WTC11 (cell line): ENCODE measurements at places on chromosomes 3 and 15.
A peak's percentile ranks its signal among the peaks of the same experiment; 100 is the strongest.

GRCh38 chr3:195140816-195141793 lies 129.9 kb downstream of the XXYLT1 start:
- no peak for DNase-seq

- no peak for DNase-seq
These were observed 46.7 kb upstream of the BCHE start for GRCh38 chr3:165883863-165884478.

DNA sequence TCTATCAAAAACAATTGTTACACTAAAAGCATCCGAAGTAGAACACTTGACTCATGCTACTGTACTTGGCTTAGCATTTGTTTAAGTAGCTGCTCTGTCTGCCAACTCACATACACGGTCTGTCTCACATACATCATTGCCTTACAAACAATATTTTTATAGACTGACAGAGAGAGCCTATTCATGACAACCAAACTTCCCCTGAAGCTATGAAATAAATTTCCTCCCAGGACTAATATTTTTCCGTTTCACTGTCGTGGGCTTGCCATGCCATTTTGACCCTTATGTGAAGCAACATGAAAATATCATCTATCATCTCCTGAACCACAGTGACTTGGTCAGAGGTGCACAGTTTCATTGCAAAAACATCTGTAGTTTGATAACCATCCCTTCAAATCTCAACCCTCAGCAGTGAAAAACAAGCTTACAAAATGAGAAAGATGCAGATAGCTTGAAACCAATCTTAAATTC lies 66.5 kb upstream of the PYGO1 start:
- DNase-seq, result no peak

GRCh38 chr15:29799859-29800258 lies 22.4 kb downstream of the TJP1 start:
- DNase-seq, result no peak

- no peak for DNase-seq
These were observed 44.9 kb upstream of the B3GALNT1 start for GRCh38 chr3:161150001-161150525.

DNA sequence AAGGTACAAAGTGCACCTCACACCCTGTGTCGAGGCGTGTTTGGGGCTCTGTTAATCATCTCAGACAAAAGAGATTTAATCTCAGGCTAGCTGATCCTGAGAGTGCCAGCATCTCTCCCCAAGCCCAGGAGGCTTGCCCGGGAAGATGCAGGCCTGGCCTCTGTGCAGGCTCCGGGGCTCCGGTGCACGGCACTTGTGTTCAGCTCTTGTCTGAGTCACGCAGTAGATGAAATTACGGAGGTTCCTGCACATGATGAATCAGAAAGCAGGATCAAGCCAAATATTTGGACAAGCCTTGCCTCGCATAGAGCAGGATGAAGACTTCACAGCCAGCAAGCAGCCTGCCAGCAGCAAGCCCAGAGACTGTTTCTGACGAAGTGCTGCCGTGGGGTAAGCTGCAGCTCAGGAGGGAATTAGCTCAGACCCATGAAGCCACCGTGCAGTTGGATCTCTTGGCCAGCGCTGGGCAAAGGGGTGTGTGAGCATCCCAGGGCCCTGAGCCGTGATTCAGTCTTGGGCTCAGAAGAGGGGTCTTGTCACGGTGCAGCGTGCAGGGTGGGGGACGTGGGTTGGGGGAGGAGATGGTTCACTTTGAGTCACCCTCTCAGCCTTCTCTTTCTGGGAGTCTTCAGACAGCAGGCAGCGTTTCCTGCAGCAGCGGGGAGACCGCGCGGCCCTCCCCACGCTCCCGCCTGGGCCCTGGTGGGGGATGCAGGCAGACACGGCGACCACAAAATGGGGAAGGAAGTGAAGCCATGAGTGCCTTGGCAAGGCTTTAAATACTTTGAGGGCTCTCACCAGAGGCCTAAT lies 89.2 kb upstream of the MEF2A start:
- DNase-seq, result no peak

- peak; percentile 49 for DNase-seq
These were observed 537 bp downstream of the GRAMD2A start for GRCh38 chr15:72197041-72197459.

DNA sequence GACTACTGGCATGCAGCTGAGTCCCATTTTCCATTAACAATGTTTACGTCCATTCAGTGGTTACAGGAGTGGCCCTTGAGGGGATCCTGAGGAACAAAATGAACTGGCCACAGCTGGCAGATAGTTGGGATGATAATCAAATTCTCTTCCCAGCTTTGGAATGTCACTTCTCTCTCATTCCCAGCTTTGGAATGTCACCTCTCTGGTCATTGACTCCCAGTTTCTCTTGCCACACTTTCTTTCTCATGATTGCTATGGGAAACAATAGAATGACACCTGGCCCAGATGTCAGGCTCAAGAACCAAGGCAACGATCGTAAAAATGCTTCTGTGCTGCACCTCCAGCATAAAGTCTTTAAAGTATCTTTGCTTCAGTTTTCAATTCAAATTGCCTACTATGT lies 34.0 kb downstream of the ATP13A4 start:
- DNase-seq, result no peak

DNA sequence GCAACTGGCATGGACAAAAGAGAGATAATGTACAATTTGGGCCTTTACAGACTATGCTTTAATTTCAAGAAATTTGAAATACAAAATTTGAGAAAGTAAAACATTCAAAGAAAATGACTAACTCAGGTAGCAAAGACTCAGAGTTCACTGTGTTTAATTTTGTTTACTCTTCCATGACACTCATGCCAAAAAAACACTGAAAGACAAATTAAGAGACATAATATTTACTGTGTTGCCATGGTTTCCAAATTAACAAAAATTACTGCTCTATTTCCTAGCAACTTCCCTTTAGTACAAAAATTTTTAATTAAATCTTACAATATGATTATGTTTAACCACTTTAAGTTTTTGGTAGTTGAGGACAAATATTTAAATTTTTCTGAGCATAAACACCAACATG lies 29.6 kb downstream of the LRRFIP2 start:
- no peak for DNase-seq

- no peak for DNase-seq
These were observed 86.9 kb downstream of the SEMA5B start for GRCh38 chr3:122940628-122941086.

DNA sequence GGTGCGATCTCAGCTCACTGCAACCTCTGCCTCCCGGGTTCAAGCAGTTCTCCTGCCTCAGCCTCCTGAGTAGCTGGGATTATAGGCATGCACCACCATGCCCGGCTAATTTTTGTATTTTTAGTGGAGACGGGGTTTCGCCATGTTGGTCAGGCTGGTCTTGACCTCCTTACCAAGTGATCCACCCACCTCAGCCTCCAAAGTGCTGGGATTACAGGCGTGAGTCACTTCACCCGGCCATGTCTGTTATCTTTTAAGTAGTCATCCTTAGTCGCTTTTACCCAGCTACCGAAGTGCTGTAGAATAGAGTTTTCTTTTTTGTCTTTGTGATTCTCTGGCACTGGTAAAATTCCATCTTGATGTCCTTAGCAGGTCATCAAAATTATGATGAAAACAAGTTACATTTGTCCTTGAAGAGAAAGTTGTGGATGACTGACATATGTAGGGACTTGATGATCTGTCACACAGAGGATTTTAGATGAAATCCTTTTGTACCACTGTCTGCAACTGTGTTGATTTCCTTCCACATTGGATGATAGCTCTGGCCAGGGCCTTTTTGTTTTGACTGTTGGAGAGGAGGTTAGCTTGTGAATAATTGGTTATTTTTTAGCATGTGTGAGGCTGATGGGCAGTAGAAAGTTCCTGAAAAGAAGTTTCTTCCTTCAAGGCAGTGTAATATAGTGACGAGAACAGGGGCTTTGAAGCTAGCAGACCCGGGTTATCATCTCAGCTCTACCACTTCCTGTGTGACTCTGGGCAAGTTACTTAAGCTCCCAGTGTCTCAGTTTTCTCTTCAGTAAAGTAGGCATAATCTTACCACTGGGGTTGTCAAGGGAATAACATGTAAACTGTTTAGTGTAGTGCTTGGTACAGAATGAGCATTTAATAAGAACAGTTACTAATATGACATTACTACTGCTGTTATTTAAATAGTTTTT lies 18.8 kb downstream of the ATG7 start:
- DNase-seq, result no peak
